ENCODE measurements at places on chromosomes 13 and 19. TPM values are rescaled to one million over a fixed set of nuclear protein-coding genes. Genes with fewer than 3 reads are reported as not detected.

Gene SOX1
- not detected for total RNA-seq

Gene VMAC
- total RNA-seq, result 2.8 TPM

Gene ZNF737
- total RNA-seq, result 7.1 TPM

Gene ZIC2
- total RNA-seq, result under 0.01 TPM

Gene CPB2
- total RNA-seq, result not detected

Gene GNA15
- not detected for total RNA-seq

Gene CEACAM3
- total RNA-seq, result not detected
